ENCODE measurements at places on chromosomes 3 and 15.

DNA sequence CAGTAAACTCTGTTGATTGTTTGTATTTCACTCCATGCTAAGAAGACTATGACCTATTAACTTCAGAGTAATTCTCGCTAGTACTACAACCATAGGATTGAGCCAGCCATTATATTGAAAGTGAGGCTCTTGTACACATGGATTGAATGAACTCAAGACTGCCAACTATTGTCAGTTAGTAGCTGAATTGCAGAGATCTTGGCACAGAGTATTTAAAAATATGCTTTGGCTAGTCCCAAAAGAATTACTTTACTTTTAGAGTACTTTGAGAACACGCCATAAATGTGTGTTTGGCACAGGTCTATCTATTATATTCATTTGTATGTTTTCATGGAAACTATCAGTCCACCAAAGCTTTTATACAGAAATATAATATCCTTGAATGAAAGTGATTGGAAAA is 226.7 kb upstream of the DCBLD2 start:
- no peak for DNase-seq

GRCh38 chr3:48688032-48688736 is 2.5 kb upstream of the NCKIPSD start:
- DNase-seq, result no peak

DNA sequence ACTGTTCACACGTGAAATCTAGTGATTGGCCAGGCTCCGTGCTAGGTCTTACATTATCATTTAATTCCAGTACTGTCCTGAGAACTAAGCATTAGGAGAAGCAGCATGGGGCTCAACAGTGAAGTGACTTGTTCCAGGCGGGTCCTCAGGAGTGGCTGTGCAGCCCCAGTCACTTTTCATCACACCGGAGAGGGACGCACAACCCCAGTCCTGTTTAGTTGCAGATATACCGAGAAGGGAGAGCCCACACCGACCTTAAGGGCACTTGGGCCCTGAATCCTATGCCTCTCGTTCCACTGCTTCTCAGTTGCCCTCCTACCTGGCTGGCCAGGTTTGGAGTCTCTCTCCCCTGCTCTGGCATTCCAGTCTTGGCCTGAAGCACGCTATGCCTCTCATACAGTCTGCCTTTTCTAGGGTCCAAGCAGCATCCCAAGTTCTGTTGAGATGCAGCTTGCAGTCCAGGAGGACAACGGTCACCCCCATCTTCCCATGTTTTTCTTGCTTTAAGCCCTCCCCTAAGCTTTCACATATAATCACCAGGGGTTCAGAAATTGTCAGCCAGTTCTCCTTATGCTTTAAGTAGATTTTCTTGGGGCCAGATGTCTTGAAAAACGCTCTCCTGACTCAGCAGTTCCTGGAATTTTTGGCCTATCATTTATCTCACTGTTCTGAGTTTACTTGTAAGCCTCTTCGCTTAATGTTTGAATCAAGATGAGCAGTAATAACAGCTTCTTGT is 10.1 kb downstream of the FAM131A start:
- no peak for DNase-seq

GRCh38 chr3:152309535-152310307 is 41.0 kb downstream of the MBNL1 start:
- DNase-seq, result no peak

- no peak for DNase-seq
Measured at GRCh38 chr15:93331545-93332167, 242.6 kb upstream of the RGMA start.

GRCh38 chr15:85840079-85840801 is 45.5 kb upstream of the KLHL25 start:
- DNase-seq, result peak; percentile 88

- no peak for DNase-seq
Measured at GRCh38 chr15:90463381-90463780, 66.3 kb upstream of the CRTC3 start.

DNA sequence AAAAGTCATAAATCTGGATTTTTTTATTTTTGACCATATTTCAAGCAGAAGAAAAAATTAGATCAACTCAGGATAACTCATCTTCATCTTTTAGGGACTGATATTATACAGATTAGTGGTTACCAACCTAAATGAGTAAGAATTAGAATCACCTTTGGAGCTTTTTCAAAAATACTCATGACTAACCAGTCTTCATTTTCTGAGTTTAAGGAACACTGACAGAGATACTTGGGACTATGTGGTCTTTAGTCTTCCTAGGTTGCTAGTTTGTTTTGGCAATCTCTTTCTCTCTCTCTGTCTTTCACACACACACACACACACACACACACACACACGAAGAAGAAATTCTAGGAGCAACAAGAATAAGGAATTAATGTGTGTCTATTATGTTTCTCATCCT is 50.1 kb downstream of the TMOD3 start:
- DNase-seq, result no peak

All from activated CD4-positive, alpha-beta memory T cell treated with anti-CD3 and anti-CD28 coated beads for 36 hours (primary cell).